CD4-positive, alpha-beta T cell treated with Interleukin-1 beta for 1 hour (primary cell): ENCODE measurements at places on chromosomes 1 and 21.

DNA sequence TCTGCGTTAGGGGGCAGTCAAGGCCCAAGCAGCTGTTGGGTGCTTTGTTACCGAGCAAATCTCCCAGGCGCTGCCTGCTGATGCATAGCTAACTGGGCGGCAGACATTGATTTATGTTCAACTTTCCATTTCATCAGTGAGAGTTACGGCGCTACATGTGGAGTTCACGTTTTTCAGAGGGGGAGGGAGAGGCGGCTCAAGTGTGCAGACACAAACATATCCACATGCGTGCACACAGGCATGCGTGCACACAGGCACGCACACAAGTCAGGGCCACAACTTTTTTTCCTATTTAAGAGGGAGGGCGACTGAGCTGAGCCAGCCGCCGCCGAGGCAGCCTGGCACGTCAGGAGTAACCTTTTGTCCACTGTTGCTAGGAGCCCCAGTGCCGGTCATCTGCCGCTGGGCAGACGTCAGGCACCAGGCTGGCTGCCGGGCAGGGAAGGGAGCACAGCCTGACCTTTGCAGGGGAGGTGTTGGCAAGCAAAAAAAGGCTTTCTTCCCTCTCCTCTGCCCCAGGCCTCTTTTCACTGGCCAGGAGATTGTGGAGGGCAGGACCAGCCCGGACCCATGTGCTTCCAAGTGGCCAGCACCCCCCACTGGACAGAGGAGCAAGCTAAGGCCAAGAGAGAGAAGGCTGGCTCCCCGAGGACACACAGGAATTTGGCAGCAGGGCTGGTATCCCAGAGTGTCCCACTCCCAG is 73.3 kb downstream of the MRPL37 start:
- DNase-seq: no peak

- DNase-seq: no peak
Observed at GRCh38 chr1:43134068-43134467, 38.0 kb downstream of the EBNA1BP2 start.

GRCh38 chr1:53592985-53593757 is 134.0 kb downstream of the DMRTB1 start:
- DNase-seq: no peak

DNA sequence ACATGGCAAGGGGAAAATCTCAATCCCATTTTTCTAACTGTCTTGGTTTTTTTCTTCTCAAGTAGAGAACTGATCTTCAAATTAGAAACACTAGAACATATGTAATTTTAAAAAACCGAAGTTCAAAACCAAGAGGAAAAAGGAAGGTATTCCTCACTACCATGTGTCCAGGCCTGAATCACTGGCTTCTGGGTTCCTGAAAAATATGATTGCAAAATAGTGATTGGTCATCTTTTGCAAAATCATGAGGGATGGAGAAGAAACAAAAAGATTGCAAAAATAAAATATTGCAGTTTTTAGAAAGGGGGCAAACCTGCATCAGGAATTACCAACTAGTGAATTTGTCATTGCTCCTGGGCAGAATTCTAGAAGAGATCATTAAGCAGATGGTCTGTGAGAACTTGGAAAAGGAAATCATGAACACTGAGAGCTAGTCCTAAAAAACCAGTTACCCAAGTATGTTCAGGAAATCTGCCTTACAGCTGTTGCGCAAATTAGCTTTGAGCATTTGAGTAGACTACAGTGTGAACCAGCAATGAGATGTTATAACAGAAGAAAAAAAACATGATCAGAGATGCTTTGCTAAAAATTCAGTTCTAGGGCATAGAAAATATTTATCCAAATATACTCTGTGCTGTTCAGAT is 49.4 kb downstream of the SPATA46 start:
- DNase-seq: no peak

GRCh38 chr1:180988253-180988752 is 34.4 kb downstream of the STX6 start:
- DNase-seq: no peak

GRCh38 chr1:91018006-91018405 is 3.8 kb downstream of the ZNF644 start:
- no peak for DNase-seq

DNA sequence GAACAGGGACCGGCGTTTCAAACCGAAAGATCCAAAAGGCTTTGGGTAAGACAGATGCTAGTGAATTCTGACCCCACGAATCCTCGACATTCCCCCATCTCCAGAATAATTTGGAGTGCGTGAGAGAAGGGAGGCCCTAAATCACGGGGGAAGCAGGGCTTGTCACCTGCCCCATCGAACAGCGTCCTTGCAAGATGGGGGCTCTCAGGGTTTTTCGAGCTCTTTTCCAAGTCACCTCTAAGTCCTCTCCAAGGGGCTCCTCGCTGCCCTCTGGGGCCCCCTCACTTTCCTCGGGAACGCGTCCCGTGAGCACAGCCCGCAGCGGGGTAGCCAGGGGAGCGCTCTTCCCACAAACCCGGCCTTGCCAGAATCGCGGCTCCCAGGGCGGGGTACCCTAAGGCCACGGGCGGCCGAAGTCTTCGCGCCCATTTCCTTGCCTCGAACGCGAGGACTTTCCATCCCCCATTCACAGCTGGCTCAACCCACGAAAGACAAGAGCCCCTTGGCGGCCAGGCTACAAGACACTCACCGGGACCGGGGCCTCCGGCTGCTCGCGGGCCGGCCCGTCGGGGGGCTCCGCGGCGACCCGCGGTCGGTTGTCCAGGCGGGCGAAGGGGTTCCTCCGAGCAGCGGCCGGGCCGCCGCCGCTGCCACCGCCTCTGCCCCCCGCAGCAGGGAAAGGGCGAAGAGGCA is 546 bp downstream of the DONSON start:
- DNase-seq: peak; percentile 2

GRCh38 chr21:46159841-46160656 is 4.7 kb upstream of the FTCD start:
- no peak for DNase-seq

GRCh38 chr21:37424396-37424795 is 57.8 kb downstream of the DYRK1A start:
- no peak for DNase-seq

- no peak for DNase-seq
Observed at GRCh38 chr1:197422993-197423392, 154.9 kb downstream of the CRB1 start.

DNA sequence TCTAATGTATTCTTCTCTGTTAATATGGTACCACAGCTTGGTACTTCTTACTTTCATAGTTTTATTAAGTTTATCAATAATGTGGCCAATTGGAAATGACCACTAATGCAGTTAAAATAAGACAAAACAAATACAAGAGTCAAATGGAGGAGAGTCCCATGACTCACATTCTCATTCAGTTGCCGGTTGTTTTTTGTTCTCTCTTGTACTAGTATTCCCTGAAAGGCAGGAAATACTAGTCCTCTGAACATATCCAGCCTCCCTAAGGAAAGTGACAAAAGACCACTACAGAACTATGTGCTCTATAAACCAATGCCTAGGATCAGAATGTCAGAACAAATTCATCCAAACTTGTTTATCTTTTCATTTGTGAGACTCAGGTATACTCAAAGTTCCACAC is 165.2 kb upstream of the SAMSN1 start:
- no peak for DNase-seq

GRCh38 chr1:44276901-44277300 is 63.6 kb downstream of the DMAP1 start:
- DNase-seq: no peak

GRCh38 chr21:15840406-15840805 is 110.6 kb downstream of the USP25 start:
- no peak for DNase-seq

GRCh38 chr21:19034560-19034959 is 631.0 kb upstream of the TMPRSS15 start:
- no peak for DNase-seq

DNA sequence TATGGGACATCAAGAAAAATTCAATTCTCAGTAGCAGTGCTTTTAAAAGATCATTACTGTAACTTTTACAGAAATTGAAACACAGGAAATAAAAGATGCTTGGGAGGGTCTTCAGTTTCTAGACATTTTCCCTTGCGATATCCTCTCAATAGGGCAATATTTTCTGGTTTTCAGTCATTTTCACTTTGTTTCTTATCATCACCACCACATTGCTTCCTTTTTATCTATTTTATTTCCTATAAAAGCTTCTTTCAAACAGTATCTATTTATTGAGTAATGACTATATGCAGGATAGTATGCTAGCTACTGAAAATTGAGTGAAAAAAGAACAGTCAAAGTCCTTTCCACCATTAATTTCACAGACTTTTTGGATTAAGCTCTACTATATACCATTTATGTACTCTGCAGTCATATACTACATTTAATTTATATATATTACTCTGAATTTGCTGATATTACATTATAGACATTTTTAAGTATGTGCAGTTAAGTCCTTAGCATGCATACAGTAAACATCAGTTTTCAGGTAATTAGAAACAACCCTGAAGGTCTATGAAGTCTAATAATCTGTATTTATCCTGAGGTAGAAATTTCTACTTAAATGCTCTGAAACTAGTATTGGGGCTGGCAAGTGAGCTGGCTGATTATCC is 18.7 kb downstream of the TRMT1L start:
- DNase-seq: no peak

GRCh38 chr21:44576025-44576420 is 2.5 kb downstream of the KRTAP10-4 start:
- DNase-seq: no peak

- no peak for DNase-seq
Observed at GRCh38 chr1:177772386-177772960, 197.4 kb downstream of the SEC16B start.

DNA sequence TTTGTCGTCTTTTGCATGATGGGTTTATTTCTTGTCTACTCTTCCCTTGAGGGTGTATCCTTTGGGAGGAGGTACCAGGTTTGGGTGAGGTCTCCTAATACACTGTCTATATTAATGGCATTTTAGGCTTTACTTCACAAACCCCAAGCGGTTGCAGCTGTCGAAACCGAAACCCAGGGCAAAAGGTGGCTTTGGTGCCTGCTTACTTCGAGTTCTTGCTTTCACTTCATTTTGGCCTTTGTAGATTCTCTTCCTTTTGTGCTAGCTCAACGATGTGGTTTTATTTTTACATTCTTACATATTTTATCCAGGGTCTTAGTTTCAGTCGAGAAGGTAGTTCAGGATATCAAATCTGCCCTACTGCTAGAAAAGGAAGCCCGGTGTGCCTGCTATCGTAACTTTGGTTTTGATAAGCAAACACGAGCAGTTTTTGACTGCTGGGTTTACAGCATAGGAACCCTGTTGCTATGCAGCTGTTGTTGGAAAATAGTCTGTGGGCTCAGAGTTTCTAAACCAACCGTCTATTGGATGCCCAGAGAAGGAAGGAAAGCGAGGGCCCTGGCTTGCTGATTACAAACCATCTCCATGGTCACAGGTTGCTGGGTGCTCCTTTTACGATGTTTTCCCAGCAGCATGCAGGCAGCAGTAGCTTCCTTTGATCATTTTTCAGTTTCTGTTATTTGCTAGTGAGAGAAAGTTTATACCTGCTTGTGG is 9.8 kb upstream of the TSPAN2 start:
- peak; percentile 91 for DNase-seq

- no peak for DNase-seq
Observed at GRCh38 chr1:108042610-108043009, 77.6 kb upstream of the VAV3 start.

- no peak for DNase-seq
Observed at GRCh38 chr1:89935235-89935634, 59.7 kb upstream of the ZNF326 start.

DNA sequence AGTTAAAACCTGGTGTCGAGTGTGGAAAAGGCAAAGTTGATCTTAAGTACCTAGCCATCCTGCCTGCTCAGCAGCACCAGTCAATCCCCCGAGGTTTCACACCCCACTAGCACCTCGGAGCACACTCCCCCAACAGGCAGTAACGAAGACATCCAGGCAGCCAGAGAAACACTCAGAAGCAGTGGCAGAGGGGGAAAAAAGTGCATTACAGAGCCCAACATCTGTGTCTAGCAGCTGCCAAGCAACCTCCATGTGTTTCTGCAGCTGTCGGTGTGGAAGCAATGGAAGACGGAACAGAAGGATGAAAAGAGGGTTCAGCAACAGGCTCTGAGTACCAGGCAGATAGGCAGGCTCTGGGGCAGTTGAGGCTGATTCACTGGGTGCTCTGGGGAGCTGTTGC is 73.4 kb upstream of the PROX1 start:
- DNase-seq: no peak

DNA sequence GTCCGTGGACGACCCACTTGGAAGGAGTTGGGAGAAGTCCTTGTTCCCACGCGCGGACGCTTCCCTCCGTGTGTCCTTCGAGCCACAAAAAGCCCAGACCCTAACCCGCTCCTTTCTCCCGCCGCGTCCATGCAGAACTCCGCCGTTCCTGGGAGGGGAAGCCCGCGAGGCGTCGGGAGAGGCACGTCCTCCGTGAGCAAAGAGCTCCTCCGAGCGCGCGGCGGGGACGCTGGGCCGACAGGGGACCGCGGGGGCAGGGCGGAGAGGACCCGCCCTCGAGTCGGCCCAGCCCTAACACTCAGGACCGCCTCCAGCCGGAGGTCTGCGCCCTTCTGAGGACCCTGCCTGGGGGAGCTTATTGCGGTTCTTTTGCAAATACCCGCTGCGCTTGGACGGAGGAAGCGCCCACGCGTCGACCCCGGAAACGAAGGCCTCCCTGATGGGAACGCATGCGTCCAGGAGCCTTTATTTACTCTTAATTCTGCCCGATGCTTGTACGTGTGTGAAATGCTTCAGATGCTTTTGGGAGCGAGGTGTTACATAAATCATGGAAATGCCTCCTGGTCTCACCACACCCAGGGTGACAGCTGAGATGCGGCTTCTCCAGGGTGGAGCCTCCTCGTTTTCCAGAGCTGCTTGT is 32.4 kb downstream of the PRMT2 start:
- DNase-seq: no peak

DNA sequence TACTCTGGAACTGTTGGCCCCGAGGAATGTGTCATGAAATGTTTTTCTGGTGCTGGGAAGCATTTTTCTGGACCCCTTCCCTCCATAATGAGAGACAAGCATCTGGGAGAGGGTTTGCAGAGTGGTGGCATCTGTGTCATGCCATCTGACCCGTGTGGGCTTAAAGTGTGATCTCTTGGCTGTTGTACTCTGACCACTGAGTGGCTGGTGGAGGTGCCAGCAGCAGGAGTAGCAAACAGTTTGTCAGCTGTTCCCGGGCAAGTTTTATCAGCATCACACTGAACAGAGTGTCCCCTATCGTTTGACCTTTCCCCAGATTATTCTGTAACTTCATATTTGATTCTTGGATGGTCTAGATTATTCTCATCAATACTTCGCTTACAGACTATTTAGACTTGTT is 150.1 kb downstream of the HHAT start:
- DNase-seq: no peak

DNA sequence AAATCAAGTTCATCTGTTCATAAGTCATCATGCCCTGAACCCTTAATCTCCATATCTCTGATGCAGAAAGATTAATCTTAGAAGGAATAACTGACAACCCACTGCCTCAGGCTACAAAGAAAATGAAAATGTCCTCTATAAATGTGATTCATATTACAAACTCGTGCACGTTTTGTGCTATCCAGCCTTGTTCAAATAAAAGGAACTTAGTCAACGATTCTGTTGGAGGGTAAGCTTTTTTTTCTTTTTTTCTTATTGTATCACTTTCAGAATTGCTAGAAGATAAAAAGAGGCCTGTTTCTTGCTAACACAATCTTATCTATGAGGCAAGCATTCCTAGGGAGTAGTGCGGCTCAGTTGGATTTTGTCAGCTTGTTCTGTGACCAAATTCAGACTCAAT is 228.4 kb downstream of the TM2D1 start:
- DNase-seq: no peak
